HuH-7 (cell line): ENCODE measurements at places on chromosomes 4 and X.

DNA sequence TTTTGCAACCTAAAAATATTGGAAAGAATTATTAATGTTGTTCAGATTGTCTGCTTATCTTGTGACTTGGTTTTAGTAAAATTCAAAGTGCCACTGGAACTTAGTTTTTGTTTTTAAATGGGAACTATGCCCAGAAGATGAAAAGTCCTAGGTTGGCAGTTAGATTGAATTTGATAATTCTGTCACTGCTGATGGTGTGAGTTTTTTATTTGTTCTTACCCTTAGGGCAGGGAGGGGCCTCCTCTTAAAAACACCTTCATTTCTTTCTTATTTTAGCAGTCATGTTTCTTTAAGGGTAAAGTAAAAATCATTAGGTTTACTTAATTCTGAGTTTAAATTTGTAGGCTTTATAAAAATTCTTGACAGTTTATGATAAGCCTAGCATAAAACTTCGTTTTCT lies 80.6 kb downstream of the AFF1 start:
- DNase-seq: no peak

DNA sequence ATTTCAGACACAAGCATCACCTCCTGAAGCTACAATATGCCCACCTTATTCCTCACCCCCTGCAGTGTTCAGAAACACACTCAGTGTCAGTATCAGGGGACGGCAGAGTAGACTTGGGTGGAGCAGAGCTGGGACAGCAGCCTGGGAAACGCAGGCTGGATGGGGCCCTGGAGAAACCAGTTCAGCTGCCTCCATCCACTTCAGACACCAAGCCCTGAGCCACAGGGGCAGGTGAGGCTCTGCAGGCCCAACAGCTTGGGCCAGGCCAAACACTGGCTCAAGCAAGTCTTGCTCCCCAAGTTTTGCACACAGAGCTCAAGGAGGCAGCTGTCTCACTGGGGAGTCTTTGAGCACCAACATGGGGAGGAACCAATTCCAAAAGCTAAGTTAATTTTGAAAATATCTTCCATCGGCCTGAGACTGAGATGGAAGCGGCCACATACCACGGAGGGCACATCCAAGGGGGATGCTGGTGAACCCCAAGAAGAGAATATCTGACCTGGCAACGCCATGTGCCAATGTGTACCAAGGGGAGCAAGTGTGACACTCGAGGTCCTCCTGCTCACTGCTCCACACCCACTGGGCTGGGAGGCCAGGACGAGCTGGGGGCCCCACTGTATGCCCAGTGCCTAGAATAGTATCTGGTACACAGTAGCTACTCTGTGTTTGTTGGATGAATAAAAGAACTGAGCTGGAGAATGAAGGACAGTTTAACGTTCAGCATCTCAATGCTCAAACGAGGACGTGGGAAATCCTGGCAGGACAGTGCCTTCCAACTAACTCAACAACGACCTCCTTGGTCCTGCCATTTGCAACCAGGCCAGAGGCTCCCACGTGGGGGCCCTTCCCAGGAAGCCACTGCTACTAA lies 45.6 kb downstream of the PPP2R2C start:
- DNase-seq: no peak

DNA sequence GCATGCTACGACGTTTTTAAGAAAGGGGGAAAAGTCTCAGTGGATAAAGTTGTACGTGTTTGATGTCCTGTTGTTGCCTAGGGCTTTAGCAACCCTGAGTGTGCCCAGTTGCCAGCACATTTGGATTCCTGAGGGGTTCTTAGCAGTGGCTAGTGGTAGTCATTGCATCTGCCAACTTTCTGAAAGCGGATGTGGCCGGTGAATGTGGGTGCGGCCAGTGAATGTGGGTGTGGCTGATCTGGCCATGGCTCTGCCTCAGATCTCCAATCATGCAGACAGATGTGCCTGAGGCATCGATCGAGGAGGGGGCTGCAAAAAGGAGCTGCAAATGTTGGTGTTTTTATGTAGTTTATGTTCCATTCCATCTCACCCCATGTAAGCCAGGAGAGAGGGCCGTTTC lies 41.5 kb upstream of the FAT1 start:
- peak; percentile 12 for DNase-seq

DNA sequence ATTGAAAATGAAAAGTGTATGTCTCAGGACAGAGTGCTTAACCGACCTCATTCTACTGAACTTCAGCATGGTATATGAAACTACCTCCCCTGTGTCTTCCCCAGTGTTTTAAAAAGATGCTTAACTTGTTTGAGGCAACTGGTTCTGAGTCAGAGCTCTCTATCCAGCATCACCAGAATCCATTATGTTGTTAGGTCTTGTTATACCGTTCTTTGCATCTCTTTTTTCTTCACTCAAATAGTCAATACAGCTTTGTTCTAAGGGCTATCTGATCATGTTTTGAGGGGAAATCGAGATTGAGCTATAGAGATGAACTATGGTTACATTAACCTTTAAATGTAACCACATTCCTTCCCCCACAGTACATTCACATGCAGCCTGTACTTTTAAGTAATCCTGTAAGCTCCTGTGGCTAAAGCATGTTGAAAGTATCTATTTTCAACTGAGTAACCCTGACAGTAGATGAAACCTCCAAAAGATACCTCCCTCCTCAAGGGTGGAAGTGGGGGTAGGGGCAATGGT lies 514.4 kb downstream of the RPA4 start:
- DNase-seq: no peak

GRCh38 chrX:68997911-68998310 lies 167.3 kb downstream of the PJA1 start:
- no peak for DNase-seq

GRCh38 chrX:121958886-121959285 lies 911.5 kb downstream of the GLUD2 start:
- DNase-seq: no peak

DNA sequence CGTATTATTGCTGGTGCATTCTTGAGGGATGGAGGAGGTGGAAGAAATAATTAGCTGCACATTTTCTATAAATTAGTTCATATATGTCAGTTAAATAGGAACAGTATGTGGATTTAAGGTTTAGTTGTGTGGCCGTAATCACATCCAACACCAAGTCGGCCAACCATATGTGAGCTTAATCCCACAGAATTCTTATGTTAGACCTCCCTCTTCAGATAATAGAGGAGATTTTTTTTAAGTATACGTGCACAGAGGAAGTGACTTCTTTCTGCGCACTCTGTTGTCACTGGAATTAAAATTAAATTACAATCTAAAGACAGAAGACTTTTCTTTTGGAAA lies 2.1 kb downstream of the SEPTIN11 start:
- DNase-seq: no peak

DNA sequence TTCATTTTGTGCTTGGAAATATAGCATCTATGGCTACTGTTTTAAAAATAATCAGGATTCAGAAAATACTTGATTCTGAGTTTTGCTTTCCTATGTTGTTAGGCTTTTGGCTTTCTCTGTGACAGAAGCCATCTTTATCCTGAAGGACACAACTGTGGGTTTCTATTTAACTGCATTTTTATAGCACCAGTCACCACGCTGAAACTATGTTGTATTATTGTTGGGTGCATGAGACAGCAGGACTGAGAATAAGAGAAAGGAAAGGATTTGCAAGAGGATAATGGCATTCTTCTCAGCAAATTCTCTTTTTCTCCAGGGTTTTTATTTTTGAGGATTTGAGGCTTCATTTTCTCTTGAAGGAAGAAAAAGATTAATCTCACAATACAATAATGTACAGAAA lies 10.1 kb upstream of the NEUROG2 start:
- DNase-seq: no peak

DNA sequence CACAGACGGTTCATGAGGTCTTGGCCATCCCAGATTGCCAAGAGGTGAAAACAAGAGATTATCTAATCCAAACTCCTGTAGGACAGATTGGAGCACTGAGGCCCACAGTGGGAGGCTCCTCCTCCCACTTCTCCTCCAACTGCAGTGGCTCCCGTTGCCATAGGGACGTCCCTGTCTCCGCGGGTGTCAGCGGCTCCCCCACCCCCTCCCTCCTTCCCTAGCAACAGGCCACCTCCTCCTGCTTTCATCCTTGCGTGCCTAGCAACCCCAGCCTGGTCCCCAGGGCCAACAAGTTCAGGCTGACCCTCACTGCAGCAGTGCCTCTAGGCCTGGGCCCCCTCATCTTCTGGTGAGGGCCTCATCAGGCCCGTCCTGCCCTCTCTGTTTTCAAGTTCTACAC lies 6.8 kb upstream of the IQSEC2 start:
- DNase-seq: no peak

GRCh38 chrX:140526171-140526570 lies 21.3 kb upstream of the SOX3 start:
- no peak for DNase-seq

- DNase-seq: no peak
These were observed 2.6 kb upstream of the LAS1L start for GRCh38 chrX:65537229-65537628.

DNA sequence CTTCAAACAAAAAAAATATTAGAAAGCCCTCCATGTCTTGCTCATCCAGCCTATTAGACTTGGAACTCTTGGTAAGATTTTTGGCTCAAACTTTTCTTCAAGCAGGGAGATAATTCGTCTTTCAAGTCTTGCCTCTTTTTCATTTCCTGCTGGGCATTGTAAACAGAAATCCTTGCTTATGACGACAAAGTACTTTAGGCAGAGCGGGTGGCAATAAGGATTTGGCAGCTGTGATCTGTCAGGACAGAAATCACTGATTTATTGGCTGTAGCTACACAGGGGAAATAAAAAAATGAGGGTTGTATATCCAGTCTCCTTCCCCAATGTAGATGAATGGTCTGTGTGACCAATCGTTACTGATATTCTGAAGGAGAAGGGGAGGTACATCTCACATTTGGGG lies 121.6 kb downstream of the SLC4A4 start:
- DNase-seq: no peak

GRCh38 chr4:188377816-188378215 lies 238.6 kb downstream of the TRIML1 start:
- no peak for DNase-seq

DNA sequence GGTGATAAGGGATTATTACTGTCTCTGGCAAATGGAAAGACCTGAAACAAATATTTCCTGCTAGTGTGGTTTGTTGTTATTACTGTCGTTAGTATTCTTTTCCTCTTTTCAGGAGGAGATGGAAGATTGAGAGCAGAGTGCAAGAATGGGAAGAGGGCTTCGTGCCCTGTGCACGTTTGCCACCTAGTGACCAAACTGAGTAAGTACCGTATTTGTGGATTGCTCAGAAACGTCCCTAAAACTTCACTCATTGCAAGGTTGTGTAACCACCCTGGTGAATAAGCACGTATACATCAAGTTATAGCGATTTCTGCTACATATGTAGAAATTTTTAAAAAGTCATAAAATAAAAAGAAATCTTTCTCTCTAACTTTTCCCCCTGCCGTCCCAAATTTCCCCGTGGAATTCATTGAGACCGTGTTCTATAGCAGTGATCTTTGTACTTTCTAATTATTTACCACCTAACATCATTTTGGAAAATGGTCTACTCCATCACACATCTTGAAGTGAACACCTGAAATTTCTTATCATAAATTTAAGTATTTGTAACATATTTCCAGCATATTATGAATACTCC lies 24.3 kb downstream of the LINC00632 start:
- DNase-seq: peak; percentile 19

GRCh38 chr4:81665649-81666048 lies 193.9 kb upstream of the RASGEF1B start:
- no peak for DNase-seq

DNA sequence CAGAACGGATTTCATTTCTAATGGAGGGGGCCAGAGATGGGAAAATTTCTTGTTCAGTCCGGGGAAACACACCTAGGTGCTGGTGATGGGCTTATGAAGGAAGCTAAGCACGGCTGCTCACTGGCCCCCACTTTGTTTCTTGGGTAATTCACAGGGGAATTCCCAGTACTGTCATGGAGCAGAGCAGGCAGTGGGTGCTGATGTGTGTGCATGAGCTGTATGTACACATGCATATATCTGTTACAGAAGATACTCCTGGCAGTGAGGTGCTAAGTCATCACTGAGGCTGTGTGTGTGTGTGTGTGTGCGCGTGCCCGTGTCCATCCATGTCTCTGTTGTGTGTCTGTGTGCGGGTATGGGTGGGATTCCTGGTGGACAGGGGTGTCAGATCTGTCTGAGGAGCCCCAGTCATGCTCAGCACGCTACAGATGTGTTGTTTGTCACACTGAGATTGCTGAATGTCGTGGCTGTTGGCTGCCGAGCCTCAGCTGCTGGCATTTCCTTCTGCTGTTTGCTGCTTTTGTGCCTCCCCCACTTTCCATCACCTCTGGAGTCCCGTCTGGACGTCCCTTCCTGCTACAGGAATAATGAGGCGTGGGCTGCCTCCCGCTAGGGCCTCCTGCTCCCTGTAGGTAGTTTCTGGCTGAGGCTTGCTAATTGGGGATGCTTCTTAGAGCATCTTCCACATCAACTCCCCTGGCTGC lies 53.3 kb downstream of the JADE1 start:
- no peak for DNase-seq

DNA sequence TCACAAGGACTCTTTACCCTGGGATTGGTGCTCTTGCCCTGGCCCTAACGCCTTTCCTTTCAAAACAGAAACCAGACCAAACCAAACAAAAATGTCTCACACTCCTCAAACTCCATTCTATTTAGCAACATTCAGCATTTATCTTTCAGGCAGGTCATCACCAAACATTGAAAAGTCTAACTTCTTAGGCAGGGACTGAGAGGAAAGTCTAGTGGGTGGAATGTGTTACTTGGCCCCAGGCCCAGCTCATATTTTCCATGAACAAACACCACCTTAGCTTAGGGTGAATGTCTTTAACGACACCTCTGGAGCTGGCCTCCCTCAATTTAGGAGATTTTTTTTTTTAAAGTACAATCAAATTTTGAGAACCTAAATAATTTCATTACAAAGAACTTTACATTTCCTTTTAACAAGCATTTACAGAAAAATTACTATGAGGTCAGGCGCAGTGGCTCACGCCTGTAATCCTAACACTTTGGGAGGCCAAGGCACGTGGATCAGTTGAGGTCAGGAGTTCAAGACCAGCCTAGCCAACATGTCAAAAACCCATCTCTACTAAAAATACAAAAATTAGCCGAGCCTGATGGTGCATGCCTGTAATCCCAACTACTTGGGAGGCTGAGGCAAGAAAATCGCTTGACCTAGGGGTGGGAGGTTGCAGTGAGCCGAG lies 10.2 kb upstream of the N4BP2 start:
- peak; percentile 60 for DNase-seq

DNA sequence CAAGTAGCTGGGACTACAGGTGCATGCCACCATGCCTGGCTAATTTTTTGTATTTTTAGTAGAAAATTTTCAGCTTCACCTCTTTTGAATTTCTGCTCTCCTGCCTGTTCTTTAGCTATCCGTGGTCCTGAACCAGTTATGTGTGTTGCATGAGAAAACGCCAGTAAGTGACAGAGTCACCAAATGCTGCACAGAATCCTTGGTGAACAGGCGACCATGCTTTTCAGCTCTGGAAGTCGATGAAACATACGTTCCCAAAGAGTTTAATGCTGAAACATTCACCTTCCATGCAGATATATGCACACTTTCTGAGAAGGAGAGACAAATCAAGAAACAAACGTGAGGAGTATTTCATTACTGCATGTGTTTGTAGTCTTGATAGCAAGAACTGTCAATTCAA lies 13.9 kb downstream of the ALB start:
- no peak for DNase-seq

- no peak for DNase-seq
These were observed 204.7 kb downstream of the BMPR1B start for GRCh38 chr4:94962484-94962883.
